NCI-H524 treated with DMSO at 0.1 percent for 48 hours (cell line): ENCODE measurements at places on chromosomes 2 and 18.

DNA sequence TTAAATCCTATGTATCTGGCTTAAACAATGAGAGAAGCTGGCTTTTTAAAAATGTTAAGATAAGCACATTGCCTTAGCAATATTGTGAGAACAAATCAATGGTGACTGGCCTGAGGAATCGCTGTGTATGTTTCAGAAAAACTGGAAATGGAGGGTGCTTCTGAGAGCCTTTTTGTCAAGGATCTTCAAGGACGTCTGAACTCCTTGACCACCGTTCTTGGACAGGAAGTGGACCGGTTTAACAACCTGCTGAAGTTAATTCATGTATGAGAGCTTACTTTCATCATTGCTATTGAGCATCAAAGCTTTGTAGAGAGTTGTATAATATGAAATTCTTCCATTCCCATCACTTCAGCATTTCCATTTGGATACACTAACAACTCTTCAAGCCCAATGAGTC, 72.6 kb downstream of the TRABD2A start:
- no peak for DNase-seq

GRCh38 chr2:86143307-86143706, 37.3 kb downstream of the PTCD3 start:
- no peak for DNase-seq

DNA sequence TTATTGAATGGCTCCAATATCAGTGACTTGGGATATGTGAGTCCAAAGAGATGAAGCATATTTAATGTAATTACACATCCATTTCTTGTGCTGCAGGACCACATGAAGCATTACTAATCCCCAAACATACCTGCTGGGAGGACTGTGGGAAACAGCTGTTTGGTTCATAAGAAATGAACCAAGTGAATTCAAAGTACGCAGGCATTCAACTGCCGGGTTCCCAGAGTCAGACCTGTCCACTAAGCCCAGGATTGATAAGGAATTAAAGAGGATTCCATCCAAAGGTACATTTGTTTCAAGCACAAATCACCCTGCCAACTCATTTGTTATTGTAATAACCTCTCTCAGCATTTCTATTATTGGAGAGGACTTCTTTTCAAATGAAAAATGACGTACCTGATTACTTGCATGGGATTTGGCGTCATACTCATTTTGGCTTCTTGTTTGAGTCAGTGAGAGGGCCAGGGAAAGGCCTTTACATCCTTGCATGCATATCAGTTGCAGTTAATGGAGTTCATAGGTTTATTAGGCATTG, 230.7 kb downstream of the TXNL1 start:
- peak; percentile 10 for DNase-seq

DNA sequence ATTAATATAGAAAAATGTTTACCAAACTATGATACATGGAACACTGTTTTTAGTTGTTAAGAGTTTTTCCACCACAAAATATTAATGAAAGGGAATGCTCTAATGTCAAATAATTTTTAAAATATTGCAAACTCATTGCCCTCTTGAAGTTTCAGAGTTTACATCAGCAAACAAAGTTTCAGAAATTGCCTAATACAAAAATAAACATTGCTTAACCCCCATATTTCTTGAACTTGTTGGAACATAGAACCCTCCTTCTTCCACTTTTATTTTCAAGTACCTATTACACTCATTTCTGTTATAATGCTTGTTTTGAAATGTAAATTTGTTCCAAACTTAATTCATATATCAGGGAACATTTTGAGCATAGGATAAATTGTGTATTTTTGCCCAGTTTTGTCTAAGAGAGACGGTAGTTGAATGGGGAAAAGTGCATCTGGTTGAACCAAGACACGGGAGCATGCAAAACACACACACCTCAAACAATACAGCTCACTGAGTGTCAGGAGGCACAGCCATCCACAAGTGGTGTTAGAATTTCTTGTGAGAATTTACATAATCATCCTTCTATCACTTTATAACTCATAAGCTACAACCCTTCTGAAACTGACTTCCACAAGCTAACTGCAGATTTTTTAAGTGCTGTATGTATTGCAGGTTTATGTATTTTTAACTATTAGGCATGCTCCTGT, 5.3 kb upstream of the MC4R start:
- no peak for DNase-seq

GRCh38 chr18:79986726-79987125, 1.6 kb downstream of the TXNL4A start:
- DNase-seq = no peak

- no peak for DNase-seq
Observed at GRCh38 chr2:126655051-126655450, 907 bp upstream of the GYPC start.

DNA sequence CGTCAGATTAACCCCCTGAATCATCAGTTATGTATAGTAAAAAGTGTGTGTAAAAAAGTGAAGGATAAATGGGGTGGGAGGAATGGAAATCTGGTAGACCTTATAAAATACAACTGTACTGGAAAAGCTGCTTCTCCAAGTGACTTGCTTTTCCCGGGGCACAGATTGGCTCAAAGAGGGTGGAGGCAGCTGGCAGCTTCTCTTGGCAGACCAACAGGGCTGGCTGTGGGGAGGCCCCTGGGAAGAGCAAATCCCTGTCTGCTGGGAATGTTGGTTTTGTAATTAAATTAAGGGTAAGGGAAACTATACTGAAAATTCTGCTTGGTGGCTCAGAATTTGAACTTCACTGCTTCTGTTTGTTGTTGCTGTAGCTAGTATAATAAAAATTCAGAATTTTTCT, 154.2 kb upstream of the DLX2 start:
- no peak for DNase-seq

DNA sequence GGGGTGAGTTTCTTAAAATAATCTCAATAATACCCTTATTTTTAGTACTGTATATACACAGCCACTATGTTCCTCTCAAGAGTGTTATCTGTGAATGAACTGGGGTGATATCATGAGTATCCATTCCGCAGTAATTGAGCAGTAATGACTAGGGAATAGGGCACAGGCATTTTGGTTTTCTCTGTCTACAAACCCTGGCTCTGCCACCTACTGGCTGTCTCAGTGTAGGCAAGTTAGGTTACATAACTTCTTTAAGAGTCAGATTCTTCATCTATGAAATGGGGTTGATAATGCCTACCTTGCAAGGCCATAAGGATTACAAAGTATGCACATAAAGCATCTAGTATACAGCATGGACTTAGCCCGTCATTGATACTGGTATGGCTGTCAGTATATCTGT, 555.8 kb downstream of the NRXN1 start:
- DNase-seq = no peak

DNA sequence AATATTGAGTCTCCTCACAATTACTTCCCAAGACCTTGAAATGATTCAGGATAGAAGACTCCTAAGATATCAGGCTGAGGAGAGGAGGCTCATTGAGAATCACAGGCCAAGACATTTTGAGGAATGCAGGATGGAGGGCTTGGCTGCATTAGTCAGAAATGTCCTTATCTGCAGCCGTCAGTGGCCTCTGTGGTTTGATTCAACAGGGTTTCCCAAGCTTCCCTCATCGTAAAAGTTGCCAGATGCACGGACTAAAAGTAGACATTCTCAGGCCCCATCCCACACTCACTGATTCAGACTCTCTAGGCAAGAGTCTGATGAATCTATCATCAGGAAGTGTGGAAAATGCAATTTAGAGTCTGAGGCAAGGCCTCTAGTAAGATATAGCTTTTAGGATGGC, 34.0 kb upstream of the TMEM178A start:
- no peak for DNase-seq
